ENCODE measurements at places on chromosomes 3 and 15. TPM values are rescaled to one million over a fixed set of nuclear protein-coding genes. Genes with fewer than 3 reads are reported as not detected.

Gene IL12A
- total RNA-seq, result 72.5 TPM

Gene CCR8
- not detected for total RNA-seq

Gene EOMES
- under 0.01 TPM for total RNA-seq

Gene TMA7
- total RNA-seq, result 305 TPM

Gene LYZL4
- not detected for total RNA-seq

Gene TM6SF1
- total RNA-seq, result 2.3 TPM

Gene GPR149
- not detected for total RNA-seq

Gene ERICH6
- under 0.01 TPM for total RNA-seq

Gene RASGRP1
- not detected for total RNA-seq

Gene FBXW12
- not detected for total RNA-seq

Gene SGO1
- 0.26 TPM for total RNA-seq

Gene USF3
- 8.9 TPM for total RNA-seq

Gene SHC4
- 1.5 TPM for total RNA-seq

Gene ALPK3
- 0.50 TPM for total RNA-seq

Gene LAMB2
- 1,026 TPM for total RNA-seq

Gene IL17RE
- 0.99 TPM for total RNA-seq

Gene EXOSC7
- total RNA-seq, result 58.8 TPM

Gene CKMT1B
- total RNA-seq, result not detected

Gene SLC6A11
- not detected for total RNA-seq

Gene UBXN7
- 28.1 TPM for total RNA-seq

Gene TEX55
- total RNA-seq, result not detected

Gene CHL1
- 2.1 TPM for total RNA-seq

Gene ARRDC4
- 39.8 TPM for total RNA-seq

Gene PRR20G
- not detected for total RNA-seq

Gene GABRG3
- total RNA-seq, result not detected

Gene ZPLD1
- total RNA-seq, result 0.17 TPM

Gene CHAC1
- 33.1 TPM for total RNA-seq

Gene PEX5L
- total RNA-seq, result 0.51 TPM

Gene LRRIQ4
- under 0.01 TPM for total RNA-seq

Gene ENTPD3
- under 0.01 TPM for total RNA-seq

Gene PARP15
- total RNA-seq, result 0.26 TPM

Gene CNOT10
- 28.8 TPM for total RNA-seq

Gene ZBED2
- not detected for total RNA-seq

Gene BHLHE40
- 16.7 TPM for total RNA-seq

Gene AP3B2
- 0.17 TPM for total RNA-seq

Gene TSEN2
- total RNA-seq, result 14.4 TPM

Gene GPR62
- total RNA-seq, result under 0.01 TPM

Gene ARHGAP11A
- total RNA-seq, result 13.1 TPM

Gene ONECUT1
- not detected for total RNA-seq

Gene OR5AC2
- not detected for total RNA-seq

Gene ILDR1
- total RNA-seq, result not detected

Gene GOLGA8O
- 0.99 TPM for total RNA-seq

Gene RAB11A
- 38.8 TPM for total RNA-seq

Gene OXNAD1
- 7.4 TPM for total RNA-seq

Gene FETUB
- total RNA-seq, result not detected

Gene RPUSD3
- 22.1 TPM for total RNA-seq

Gene RBMS3
- total RNA-seq, result 58.6 TPM

Gene VILL
- 6.7 TPM for total RNA-seq

Data from fibroblast of lung (primary cell).